Stimulated activated CD8-positive, alpha-beta memory T cell treated with anti-CD3 and anti-CD28 coated beads, Interleukin-4, amount 100 ng/mL, for 1 hour (primary cell): ENCODE measurements at places on chromosomes 3 and 15.

GRCh38 chr3:55622733-55623132, 135.6 kb upstream of the WNT5A start:
- no peak for DNase-seq

- no peak for DNase-seq
Measured at GRCh38 chr15:80162059-80162554, 9.3 kb downstream of the FAH start.

DNA sequence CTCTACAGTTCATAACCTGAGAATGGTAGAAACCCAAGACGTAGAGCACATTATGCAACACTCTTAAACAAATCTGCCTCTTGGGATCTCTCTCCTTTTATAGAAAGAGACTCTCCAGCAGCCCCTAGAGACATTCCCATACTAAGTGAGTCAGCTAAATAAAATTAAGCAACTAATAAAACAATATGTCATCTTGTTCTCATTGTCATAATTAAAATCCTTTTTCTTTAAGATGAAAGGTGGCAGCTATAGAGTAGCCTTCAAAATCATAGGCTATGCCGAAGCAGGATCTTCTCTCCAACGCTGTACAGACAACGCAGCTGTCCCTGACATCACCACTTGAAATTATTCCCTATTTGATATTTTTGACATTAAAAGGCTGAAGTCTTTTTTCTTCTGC, 790.0 kb downstream of the FHIT start:
- no peak for DNase-seq

DNA sequence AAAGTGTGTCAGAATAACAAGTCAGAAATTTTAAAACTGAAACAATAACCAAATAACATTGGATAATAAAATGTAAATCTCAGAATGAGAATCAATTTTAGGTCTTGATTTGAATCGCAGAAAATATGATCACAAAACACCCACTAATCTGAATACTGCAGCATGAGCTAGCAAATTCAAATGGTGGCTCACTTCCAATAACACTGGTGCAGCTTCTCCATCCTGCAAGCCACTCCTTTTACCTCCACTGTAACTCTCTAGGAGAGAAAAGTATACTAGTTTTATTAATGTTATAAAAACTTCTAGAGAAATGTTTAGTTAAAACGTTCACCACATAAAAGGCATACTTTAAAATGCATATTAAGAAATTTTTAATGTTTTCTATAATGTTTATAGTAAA, 30.4 kb downstream of the UBE3A start:
- no peak for DNase-seq

- DNase-seq = no peak
Measured at GRCh38 chr3:45994419-45995235, 997 bp downstream of the FYCO1 start.

DNA sequence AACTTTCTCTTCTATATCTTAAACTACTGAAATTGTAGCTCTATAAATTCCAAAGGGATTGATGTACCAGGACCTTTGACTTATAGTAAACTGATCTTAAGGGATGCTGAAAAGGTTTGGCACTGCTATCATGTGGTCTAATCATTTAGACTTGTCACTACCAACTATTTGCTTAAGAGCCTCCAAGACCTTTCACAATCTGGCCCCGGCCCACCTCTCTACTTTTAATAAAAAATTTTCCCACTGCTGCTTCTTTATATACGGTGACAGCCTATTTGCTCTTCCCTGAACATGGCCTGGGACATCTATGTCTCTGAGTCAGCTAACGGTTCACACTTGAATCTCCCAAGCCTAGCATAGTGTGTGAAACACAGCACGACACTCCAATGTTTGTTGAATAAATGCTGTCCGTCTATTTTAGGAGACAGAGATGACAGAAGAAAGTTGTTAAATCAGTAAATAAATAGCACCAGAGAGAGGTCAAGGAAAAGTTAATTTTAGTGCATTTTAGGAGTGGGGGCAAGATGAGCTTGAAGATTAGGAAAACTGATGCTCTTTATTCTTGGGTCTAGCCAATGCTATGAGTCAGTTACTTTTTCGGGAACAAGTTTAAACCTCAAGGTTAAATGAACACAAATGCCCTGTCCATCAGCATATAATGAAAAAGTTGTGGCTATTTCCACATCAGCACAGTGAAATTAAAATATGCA, 212.9 kb downstream of the TIGIT start:
- DNase-seq = no peak

- DNase-seq = no peak
Measured at GRCh38 chr3:139521144-139521543, 18.4 kb downstream of the RBP1 start.

GRCh38 chr3:89303701-89304100, 196.3 kb downstream of the EPHA3 start:
- DNase-seq = no peak

- DNase-seq = no peak
Measured at GRCh38 chr15:70436428-70436827, 326.9 kb downstream of the UACA start.

DNA sequence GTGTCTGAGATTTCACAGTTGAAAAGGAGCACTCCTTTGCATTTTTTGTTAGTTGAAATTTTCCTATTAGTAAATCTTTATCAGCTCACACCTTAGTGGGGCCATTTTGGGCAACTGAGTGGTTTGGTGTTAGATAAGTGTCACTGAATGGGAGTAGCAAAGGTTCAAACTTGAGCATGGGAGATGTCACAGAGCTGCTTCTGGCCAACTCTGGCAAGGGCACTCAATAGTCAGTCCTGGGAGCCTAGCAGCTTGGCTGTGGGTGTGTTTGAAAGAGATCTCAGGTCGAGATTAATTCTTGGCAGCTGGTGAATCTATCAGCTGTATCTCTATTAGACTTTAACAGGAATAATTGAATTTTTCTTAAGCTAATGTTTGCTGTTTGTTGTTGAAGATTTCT, 579.3 kb downstream of the EDEM1 start:
- DNase-seq = no peak

DNA sequence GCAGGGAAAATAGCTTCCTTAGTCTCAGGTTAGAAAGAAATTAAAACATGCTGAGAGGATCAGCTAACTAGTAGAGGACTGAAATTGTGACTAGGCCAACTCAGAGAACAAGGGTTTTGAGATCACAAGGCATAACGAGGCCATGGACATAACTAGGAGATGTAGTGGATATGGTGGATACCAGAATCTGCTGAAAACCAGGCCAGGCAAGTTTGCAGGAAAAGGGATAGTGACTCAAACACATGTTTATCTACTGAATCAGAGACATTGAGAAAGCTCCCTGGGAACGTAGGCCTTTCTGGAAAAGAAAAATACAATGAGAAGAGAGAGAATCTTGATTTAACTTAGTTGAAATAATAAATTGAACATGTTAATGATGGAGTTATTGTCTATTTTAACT, 326.5 kb upstream of the GBE1 start:
- no peak for DNase-seq

GRCh38 chr15:78060232-78060631, 17.3 kb downstream of the TBC1D2B start:
- no peak for DNase-seq

GRCh38 chr15:42182961-42183360, 25.1 kb downstream of the VPS39 start:
- no peak for DNase-seq

- DNase-seq = no peak
Measured at GRCh38 chr3:118766306-118766669, 268.4 kb downstream of the IGSF11 start.

- no peak for DNase-seq
Measured at GRCh38 chr3:124747111-124747981, 17.1 kb downstream of the UMPS start.

- DNase-seq = no peak
Measured at GRCh38 chr3:69179740-69180372, 57.5 kb upstream of the LMOD3 start.

DNA sequence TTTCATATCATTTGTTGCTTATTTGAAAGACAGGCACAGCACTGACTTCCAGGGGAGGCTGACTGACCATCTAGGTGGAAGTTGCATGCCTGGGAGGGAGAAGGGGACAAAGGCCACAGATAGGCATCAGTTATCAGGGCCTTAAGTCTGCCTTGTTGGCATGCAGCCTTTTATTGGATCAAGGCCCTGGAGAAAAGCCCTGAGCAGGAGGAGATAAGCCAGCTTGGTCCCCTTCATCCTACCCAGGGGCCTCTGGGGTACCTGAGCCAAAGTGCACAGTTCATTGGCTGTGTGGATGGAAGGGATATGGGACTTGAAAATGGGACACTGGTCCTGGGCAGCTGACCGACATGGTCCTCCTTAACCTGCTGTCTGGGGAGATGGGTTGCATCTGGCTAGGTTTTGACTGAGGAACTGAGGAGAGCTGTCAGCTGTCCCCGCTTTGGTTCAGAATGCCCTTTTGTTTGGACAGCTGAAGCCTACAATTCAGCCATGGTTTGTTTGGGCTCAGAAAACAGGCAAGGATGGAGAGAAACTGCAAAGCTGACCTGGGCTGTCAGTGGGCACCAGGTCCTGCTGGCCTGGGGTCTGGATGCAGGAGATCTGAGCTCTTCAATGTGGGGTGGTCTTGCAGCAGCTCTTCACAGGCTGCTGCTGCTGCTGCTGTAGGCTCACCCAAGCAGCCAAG, 60.0 kb downstream of the FLNB start:
- no peak for DNase-seq

GRCh38 chr15:39784638-39785037, 2.0 kb upstream of the FSIP1 start:
- DNase-seq = no peak
